ENCODE measurements at places on chromosomes 1 and 21.
A peak's percentile ranks its signal among the peaks of the same experiment; 100 is the strongest.

- DNase-seq: no peak
These were observed 106.8 kb downstream of the AK5 start for GRCh38 chr1:77388661-77389060.

DNA sequence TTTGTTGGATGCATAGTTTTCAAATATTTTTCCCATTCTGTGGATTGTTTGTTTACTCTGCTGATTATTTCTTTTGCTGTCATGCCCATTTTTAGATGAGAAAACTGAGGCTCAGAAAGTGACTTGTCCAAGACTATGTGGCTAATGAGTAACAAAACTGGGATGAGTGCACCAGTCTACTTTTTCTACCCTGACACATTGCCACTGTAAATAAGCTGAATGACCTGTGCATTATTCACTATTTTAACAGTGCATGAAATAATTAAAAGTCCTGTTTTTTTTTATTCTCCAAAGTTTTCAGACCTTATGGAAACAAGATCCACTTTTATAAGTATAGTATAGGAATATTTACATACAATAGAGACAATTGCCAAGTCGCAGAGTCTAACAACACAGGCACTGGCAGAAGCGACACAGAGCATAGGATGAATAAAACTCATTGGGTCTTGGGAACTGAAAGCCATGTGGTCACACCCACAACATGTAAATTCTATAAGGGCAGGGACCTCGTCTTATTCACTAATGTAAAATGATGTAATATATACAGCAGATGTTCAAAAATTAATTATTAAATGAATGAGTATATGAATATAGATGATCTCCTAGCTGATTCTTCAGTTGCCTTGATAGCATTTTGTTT is 45.2 kb downstream of the HLX start:
- DNase-seq: no peak

- peak; percentile 19 for DNase-seq
These were observed 55.6 kb upstream of the MYOCOS start for GRCh38 chr1:171566467-171566866.

DNA sequence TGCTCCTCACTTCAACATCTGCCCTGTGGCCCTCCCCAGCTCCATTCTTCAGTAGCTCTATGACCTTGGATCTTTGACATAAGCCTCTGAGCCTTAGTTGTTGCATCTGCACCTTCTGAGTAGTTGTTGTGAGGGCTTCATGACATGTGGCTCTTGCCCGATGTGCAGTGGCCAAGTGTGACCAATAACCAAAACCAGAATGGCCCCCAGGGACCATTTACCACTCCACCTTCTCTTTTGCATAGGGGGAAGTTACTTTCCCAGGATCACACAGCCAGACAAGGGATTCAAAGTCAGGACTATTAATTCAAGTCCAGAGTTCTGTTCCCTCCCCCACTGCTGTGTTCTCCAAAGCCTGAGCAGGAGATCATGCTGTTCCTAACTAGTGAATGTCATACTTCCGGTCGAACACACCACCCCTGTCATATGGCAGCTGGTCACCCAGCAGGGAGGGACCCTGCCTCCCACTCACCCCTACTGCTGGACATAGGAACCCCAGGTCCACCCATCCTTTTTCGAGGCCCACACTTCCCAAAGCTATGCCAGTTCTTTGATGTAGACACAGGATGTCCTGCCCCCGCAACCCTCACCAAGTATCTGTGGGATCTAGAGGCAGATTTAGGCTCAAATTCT is 4.0 kb downstream of the FGR start:
- DNase-seq: no peak

- no peak for DNase-seq
These were observed 322.4 kb downstream of the SETD4 start for GRCh38 chr21:35737899-35738346.

DNA sequence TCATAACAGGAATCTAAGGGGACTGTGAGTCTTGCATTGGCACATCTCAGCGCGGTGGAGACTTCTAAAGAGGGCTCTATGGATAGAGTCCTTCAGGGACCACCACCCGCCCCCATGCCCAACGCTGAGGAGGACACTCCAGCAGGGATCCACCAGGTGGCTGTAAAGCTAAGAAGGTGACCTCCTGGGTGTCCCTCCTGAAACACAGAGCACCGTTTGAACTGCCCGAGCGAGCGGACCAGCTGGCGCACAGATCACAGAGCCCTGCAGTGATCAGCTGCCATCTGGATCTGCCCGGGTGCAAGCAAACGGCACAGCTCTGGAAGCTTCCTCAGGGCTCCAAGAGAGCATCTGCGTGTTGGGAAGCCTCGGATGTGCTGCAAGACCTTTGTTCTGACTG is 51.3 kb upstream of the LYST start:
- DNase-seq: no peak

GRCh38 chr1:5933676-5934057 is 58.6 kb downstream of the NPHP4 start:
- no peak for DNase-seq

DNA sequence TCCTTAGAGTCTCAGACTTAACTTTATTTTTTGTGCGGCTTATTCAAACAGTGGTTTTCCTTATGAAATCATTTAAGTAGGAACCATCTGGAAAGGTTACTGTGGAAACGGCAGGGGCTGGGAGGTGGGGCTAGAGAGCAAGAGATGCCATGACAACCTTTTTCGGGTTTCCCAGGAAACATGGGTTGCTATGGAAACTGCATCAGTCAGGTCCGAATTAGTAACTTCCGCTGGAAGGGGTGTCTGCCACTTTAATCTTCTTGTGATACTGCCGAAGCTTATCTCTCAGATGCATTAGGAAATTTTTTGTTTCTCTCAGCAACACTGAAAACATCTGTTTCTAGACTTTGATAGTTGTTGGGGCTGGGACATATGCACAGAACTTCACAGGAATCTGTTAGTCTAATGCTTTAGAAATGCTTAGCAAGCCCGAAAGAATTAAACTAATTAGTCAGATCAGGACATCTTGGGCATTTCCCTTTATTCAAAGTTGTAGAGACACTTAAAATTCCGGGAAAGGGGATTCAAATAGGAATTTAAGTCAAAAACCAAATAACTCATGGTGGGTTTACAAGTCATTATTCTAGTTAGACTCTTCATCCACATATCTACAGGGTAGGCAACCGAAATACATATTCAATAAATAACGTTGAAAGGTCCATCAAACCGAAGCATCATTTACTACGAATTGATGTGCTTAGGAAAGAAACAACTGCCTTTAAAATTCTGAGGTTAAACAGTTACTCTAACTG is 2.6 kb downstream of the KCNA3 start:
- DNase-seq: peak; percentile 70

GRCh38 chr1:17826165-17826488 is 71.0 kb downstream of the ACTL8 start:
- DNase-seq: peak; percentile 50

- no peak for DNase-seq
These were observed 2.0 kb downstream of the INAVA start for GRCh38 chr1:200896531-200897196.

GRCh38 chr1:115440733-115441132 is 102.7 kb upstream of the NGF start:
- DNase-seq: no peak

GRCh38 chr1:26851106-26851684 is 11.8 kb upstream of the SFN start:
- DNase-seq: no peak

DNA sequence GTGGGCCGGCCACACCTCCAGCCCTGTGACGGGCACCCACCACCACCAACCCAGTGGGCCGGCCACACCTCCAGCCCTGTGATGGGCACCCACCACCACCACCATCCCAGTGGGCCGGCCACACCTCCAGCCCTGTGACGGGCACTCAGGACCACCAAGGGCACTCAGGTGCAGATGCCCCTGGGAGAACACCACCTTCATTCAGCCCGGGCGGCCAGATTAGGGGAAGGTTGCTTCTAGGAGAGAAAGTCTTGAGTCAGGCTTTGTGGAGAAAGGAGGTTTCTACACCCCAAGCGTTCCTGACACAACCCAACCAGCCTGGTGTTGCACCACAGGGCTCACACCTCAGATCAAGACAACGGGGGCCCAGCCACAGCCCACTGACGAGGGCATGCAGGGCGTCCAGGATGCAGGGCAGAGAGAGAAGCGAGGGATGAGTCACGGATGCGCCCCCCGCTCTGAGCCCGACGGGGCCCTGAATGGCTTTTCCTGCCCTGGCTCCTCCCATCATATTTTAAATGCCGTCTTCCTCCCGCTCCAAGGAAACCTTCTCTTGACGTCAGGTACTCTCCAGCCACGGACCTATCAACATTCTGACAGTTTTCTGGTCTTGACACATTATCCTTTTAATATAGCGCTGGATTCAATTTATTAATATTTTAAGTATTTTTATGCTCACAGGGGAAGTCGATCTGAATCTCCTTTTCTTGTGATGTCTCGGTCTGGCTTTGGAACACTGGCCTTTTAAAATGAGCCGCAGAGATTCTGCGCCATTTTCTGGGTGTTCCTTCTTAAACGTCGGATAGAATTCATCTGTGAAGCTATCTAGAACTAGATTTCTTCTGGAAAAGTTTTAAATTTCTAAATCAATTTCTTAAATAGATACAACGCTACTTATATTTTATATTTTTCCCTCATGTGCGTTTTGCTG is 631 bp upstream of the SPATC1L start:
- DNase-seq: peak; percentile 83

DNA sequence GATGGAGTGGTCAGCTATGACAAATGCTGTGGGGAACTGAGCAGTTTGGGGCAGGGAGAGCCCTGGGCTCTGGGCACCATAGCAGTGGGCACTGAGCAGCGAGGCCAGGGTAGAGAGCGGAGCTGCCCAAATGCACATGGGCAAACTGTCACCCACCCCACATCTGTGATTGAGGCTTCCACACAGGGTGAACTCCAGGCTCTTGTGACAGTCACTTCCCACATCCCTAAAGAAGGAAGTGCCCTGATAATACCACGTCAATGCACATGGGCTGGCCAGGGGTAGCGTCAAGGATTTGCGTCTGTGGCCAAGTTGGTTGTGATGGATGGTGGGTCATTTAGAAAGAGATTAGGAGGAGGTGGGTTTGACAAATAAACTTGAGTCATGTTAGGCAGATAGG is 2.6 kb upstream of the GUCA2B start:
- no peak for DNase-seq

GRCh38 chr1:30194741-30195423 is 528.5 kb downstream of the MATN1 start:
- no peak for DNase-seq

- peak; percentile 81 for DNase-seq
These were observed 37.3 kb upstream of the IL10 start for GRCh38 chr1:206809504-206810084.

- no peak for DNase-seq
These were observed 147.9 kb upstream of the POU3F1 start for GRCh38 chr1:38194472-38194871.

GRCh38 chr1:163408262-163408661 is 86.5 kb downstream of the NUF2 start:
- no peak for DNase-seq

- DNase-seq: no peak
These were observed 12.7 kb downstream of the SLC37A1 start for GRCh38 chr21:42526379-42526727.

DNA sequence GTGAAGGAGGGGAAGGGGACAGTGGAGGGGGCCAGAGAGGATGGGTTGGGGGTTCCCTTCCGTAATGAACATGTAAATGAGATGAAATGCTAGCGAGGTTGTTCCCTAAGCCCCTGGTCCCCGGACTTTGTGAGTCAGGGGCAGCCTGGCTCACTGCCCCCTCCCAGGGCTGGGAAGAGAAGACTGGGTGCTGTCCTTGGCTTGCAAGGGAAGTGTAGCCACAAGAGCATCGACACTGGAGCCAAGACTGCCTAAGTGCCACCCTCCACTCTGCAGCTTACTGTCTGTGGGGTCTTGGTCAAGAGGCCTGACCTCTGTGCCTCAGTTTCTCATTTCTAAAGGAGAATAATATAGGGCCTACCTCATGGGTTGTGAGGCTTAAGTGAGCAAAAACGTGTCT is 483 bp downstream of the PEAR1 start:
- no peak for DNase-seq

GRCh38 chr1:199163267-199163666 is 524.4 kb downstream of the PTPRC start:
- DNase-seq: no peak

GRCh38 chr1:201361652-201362504 is 15.6 kb downstream of the TNNT2 start:
- DNase-seq: peak; percentile 67

GRCh38 chr1:2821966-2822620 is 20.6 kb upstream of the TTC34 start:
- peak; percentile 70 for DNase-seq

- no peak for DNase-seq
These were observed 10.3 kb downstream of the KCNN3 start for GRCh38 chr1:154859786-154860155.

DNA sequence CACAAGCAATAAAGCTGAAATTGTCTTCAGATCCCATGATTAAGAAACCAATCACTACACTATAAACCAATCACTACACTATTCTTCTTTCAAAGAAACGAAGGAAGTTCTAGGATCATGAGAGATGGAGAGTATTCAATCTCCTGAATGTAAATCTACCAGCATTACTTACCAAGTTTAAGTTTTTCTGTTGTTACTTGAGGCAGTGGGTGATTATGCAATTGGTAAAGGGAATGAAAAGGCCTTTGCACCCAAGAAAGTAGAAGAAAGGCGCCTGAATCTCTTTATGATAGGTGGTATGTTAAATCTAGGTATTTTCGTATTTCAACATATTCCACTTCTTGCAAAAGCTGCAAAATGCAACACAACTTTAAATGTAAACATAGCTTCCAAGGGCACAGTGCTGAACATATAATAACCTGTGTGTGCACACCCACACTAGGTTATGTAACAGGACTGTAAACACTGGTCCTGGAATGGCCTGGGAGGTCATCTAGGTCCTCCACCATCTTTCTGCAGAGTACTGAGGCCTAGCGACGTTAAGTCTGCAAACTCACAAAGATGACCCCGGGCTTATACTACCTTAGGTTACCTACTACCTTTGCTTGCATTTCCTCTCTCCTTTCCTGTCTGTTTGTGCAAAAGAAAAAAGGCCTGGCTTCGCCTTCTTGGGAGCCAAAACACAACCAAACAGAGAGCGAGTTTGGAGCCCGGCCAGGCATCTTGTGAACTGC is 1.1 kb upstream of the UAP1 start:
- no peak for DNase-seq

GRCh38 chr1:110164725-110165350 is 14.5 kb downstream of the SLC6A17 start:
- DNase-seq: no peak

- no peak for DNase-seq
These were observed 49.4 kb downstream of the SPATA46 start for GRCh38 chr1:162327144-162327787.

- DNase-seq: peak; percentile 62
These were observed 173.6 kb upstream of the SGIP1 start for GRCh38 chr1:66360285-66360724.

- DNase-seq: no peak
These were observed 42.6 kb upstream of the KLF17 start for GRCh38 chr1:44076066-44076465.

- no peak for DNase-seq
These were observed 43.8 kb upstream of the PBX1 start for GRCh38 chr1:164515231-164515630.

GRCh38 chr1:110123224-110123623 is 11.0 kb downstream of the UBL4B start:
- DNase-seq: no peak

Data from hematopoietic multipotent progenitor cell treated with erythropoietin and hydrocortisone succinate and interleukin-3 and kit ligand, for 4 days (in vitro differentiated cells).